ENCODE measurements at places on chromosomes 5 and 9. TPM values are rescaled to one million over a fixed set of nuclear protein-coding genes. Genes with fewer than 3 reads are reported as not detected.

DNA sequence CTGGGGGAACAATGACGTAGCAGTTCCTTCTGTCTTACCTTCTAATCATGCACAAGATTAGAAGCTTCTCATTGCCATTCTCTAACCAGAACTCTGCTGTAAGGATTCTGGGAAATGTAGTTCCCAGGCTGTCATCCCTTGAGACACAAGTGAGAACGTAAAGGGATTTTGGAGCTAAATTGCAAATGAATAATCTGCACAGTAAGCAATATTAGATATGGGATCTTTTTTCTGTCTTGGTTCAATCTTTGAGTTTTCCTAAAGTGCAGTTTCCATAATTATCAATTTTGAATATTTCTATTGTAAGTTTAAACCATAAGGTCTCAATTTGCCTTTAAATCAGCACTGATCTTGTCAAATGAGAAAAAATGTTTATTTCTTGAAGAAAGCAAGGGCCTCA, 189.7 kb upstream of the PLPPR1 start:
- DNase-seq: no peak

SLC25A2 gene
- 0.94 TPM for total RNA-seq

POU4F3 gene
- 0.13 TPM for total RNA-seq

GRCh38 chr5:172647352-172648012, 6.4 kb downstream of the NEURL1B start:
- DNase-seq: no peak

GRCh38 chr9:101574731-101575333, 19.9 kb downstream of the PPP3R2 start:
- DNase-seq: no peak

GRCh38 chr9:35426627-35427026, 63.3 kb upstream of the RUSC2 start:
- DNase-seq: no peak

GRCh38 chr5:139543423-139543991, 17.6 kb upstream of the UBE2D2 start:
- DNase-seq: peak; percentile 53

- no peak for DNase-seq
Measured at GRCh38 chr5:139884144-139884543, 88.5 kb downstream of the PSD2 start.

FSD1L gene
- 13.2 TPM for total RNA-seq

DNA sequence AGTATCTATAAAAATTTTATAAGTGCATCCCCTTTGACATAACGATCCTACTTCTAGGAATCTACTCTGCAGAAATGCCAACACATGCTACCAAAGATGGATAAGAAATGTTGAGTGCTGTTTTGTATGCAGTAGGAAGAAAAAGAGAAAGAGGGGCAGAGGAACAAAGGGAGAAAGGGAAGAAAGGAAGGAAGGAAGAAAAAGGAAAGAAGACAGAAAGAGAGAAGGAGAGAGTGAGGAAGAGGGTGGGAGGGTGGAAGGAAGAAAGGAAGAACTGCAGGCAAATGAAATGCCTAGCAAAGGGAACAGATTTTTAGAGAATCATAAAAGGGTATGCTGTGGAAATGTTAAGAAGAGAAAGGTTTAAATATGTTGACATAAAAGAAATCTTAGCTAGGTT, 48.5 kb upstream of the ALDOB start:
- DNase-seq: no peak

SOX30 gene
- 0.09 TPM for total RNA-seq

Data from kidney (tissue), 22 donors.